A549 (cell line): ENCODE measurements at places on chromosomes 2 and 18.
A peak's percentile ranks its signal among the peaks of the same experiment; 100 is the strongest.

- no peak for DNase-seq
Measured at GRCh38 chr18:13549880-13550232, 176.5 kb downstream of the FAM210A start.

GRCh38 chr2:235567842-235568241 lies 74.0 kb downstream of the AGAP1 start:
- no peak for DNase-seq

DNA sequence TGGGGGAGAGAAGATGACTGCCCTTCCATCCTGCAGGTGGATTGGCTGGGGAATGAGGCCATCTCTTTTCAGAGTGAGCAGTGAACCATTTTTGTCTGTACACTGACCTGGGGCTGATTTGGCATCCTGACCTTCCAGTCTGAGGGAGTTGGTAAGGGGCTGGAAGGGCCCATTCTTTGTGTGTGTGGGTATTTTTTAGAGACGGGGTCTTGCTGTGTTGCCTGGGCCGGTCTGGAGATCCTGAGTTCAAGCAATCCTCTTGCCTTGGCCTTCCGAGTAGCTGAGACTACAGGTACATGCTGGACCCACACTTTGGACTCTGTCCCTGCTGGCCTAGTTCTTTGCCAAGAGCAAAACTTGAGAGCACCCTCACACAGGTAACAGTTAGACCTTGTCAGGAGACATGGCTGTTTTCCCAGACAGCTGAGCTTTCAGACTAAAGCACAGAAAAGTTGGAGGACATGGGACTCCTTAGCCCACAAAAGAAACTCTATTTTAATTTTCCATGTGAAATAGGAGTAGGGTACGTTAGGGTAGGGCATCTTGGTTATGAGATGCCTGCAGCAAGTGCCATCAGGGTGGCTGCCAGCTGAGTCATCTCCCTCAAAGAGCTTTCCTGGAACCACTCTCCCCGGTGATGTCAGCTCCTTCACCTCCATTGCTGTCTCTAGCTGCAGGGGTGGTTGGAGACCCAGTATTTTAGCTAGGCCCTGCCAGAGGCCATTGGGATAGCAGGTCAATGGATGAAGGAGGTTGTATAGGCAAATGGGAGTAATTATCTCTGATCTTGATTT lies 60.7 kb downstream of the DGKD start:
- peak; percentile 66 for DNase-seq

DNA sequence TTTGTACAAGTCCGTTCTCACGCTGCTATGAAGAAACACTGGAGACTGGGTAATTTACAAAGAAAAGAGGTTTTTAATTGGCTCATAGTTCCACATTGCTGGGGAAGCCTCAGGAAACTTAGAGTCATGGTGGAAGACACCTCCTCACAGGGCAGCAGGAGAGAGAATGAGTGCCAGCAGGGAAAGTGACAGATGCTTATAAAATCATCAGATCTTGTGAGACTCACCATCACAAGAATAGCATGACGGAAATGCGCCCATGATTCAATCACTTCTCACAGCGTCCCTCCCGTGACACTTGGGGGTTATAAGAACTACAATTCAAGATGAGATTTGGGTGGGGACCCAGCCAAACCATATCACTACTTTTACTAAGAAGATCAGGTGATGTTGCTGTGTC lies 285.8 kb downstream of the TMX3 start:
- DNase-seq, result no peak

GRCh38 chr2:40450796-40451430 lies 977 bp downstream of the SLC8A1 start:
- peak; percentile 47 for DNase-seq

DNA sequence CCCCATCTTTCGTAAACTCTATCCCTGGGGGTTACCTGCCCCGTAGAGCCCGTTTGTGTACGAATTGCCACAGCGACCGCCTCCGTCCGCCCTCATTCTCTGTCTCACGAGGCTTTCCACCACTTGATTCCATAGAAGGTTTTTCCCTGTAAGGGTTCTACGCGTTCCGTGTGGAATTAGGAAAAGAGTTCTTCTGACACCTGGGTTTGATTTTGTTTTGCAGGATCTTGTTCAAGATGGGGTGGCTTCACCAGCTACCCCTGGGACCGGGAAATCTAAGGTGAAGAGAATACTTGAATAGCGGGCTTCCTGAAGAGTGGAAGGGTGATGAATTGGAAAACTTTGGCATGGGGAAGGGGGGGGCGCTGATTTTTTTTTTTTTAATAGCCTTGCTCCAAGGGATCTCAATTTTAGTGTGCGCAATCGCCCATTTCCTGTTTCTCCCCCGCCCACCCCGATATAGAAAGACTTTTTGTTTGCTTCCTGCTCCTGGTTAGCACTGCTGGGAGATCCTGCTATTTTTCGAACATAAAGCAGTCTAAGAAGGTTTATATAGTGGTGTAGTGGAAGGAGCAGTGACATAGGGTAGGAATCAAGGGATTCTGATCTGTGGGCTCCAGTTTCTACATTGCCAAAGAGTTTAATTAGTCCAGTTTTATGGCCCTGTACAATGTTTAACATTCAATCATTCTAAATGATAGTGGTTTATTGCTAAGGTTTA lies 564 bp downstream of the GCC2 start:
- peak; percentile 9 for DNase-seq

- no peak for DNase-seq
Measured at GRCh38 chr2:8009010-8009597, 672.8 kb upstream of the ID2 start.

- peak; percentile 29 for DNase-seq
Measured at GRCh38 chr2:20067992-20068584, 16.7 kb upstream of the LAPTM4A start.

DNA sequence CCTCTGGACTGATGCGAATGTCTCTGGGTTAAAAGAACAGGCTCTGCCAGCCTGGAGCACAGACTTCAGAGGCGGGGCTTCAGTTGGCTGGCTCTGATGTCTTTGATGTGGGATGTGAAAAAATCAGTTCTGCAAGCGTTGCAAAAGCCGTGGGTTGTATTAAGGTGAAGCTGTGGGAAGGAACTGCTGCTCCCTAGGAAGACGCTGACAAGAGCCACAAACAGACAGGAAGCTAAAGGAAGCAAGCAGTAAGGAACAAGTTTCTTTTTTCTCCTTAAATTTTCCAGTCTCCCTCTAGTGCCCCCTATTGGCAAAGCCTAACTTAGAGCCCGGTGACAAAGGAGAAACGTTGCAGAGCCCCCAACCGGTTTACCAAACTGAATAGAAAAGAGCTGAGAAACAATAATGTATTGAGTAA lies 239.0 kb downstream of the CCDC178 start:
- peak; percentile 6 for DNase-seq

DNA sequence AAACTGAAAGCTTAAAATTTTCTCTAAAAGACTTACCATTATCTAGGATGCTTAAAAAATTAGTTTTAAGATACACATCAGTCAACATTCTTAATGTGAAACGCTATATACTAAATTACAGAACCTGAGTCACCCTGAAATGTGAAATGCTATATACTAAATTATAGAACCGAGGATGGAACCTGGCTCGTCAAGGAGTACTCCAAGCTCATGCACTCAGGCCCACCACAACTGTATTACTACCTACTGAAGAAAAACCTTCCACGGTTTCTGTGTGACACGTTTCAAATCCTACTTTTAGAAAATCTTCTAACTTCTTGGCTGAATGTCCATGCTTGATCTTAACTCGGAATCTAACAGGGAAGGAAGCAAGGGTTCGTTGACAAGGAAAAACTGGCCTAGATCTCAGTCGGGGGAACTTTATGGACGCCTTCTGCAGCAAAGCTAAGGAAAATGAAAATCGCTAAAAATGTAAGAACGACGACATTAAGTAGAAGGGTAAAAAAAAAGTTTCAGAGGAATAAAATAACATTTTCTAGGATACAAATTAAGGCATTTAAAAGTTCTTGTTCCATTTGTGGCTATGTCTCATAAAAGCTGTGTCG lies 1.4 kb downstream of the PRKD3 start:
- DNase-seq, result no peak

- no peak for DNase-seq
Measured at GRCh38 chr2:48249631-48250473, 280.1 kb upstream of the STON1 start.

DNA sequence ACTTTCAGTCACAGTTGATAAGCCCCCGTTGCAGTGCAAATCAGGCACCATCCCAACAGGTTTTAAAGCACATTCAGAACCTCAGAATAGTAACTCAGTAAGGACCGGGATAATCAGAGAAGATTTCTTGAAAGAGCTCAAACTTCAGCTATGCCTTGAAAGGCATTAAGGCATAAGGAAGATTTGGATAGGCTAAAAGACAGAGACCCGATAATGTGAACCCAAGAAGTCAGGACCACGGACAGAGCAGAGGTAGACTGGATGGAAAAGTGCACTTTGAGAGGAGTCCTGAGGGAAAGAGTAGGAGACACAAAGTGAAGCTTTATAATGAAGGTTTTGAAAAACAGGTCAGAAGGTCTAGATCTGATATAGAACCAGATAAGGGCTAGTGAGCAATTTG lies 36.9 kb upstream of the KLF7 start:
- no peak for DNase-seq

GRCh38 chr2:174493549-174494331 lies 6.9 kb upstream of the GPR155 start:
- DNase-seq, result no peak

DNA sequence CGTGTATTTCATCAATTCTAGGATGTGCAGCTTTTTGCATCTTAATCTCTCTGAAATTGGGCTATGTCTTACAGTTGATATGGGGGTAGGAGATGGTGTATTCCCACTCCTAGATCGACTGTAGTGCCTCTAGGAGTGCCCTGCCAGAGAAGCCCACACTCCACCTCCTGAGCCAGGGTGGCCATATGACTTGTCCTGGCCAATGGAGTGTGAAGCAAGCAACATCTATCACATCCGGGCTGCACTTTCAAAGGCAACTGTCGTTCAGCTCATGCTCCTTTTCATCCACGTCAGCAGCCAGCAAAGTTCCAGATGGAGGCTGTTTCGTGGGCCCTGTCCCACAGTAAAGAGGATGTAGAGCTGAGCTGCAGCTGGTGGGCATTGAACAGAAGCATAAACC lies 149.4 kb upstream of the SLC1A4 start:
- DNase-seq, result no peak

DNA sequence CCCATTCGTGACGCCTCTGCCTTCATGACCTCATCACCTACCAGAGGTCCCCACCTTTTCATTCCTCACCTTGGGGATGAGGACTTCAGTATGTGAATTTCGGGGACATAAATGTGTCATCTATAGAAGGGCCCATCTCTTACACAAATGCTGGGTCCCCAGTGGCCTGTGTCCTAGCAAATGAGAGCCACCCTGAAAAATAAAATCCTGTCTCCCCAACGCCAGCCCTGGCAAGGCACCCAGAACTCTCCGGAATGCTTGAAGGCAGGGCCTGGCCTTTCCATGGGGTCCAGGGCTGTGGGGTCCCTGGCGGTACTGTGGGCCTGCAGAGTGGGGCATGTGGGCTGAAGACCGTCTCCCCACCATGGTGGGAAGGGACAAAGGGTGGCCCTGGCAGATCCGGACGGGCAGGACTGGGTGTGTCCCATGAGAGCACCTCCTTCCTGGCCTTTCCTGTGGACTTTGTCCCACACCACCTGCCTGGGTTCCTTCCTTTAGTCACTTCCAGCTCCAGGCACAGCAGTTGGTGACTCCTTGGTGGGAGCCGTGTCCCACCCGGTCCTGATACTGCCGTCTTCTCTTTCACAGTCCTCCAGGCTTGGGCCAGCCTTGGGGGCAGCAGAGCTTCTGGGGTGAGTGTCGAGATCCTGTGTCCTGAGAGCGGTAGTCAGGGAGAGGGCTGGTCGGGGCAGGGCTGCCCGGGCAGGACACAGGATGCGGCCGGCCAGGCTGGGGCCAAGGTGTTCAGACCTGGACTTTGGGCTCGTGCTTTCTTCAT lies 18.6 kb downstream of the CAPN10 start:
- no peak for DNase-seq

- DNase-seq, result no peak
Measured at GRCh38 chr2:17520761-17521160, 2.5 kb upstream of the RAD51AP2 start.

- DNase-seq, result no peak
Measured at GRCh38 chr2:8469709-8470493, 212.0 kb upstream of the ID2 start.
